ENCODE measurements at places on chromosomes 4 and X.

- DNase-seq = no peak
These were observed 2.1 kb downstream of the GSTCD start for GRCh38 chr4:105710678-105711077.

- no peak for DNase-seq
These were observed 19.5 kb downstream of the COMMD8 start for GRCh38 chr4:47444031-47444430.

- DNase-seq = peak; percentile 41
These were observed 712 bp downstream of the STX18 start for GRCh38 chr4:4541040-4541631.

DNA sequence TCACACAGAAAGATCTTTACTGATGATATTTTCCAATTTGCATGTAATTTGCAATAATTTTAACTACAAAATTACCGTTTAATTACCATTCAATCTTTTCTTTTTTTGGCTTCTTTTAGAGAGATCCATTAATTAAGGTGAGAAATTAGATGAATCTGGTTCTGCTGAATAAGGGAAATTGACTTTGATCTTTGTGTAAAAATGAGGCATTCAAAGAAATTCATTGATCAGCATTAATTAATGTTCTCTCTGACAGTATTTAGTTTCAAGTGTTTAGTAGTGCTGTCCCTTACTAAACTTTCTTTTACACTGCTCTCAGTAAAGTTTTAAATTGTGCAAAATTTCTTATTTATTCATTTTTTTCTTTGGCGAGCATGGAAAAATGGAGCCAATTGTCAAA lies 97.2 kb upstream of the KCTD8 start:
- DNase-seq = no peak

GRCh38 chr4:145179281-145179860 lies 1.0 kb downstream of the OTUD4 start:
- peak; percentile 54 for DNase-seq

DNA sequence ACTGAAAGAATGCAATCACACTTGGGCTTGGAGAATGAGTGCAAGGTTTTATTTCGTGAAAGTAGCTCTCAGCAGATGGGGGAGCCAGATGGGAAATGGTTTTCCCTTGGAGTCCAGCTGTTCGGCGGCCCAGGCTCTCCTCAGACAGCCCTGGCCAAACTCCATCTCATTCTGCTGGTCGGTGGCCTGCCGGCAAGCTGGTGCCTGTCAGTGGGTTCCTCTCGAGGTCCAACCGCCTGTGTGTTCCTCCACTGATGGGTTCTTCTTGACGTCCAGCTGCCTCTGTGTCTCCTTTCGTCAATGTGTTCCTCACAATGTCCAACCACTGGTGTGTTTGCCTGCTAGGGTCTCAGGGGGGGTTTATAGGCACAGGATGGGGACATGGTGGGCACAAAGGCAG lies 80.3 kb downstream of the POU3F4 start:
- DNase-seq = no peak

DNA sequence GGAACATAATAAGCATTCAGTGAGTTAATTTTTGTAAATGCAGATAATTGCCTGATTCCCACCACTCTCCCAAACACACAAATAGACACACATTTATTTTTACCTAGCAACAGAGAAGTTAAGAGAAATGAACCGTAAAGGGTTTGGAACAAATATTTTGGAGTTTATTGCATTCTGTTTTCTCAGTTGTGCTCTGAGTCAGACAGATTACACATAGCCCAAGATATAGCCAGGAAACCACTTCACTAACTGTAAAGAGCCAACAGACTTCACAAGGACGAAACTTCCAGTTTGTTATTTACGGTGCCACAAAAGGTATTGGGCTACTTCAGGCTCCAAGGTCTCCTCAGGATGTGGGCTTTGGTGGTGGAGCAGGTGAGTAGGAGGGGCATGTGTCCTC lies 217.0 kb downstream of the BMPR1B start:
- peak; percentile 37 for DNase-seq

GRCh38 chr4:66367043-66367660 lies 696.9 kb upstream of the EPHA5 start:
- DNase-seq = no peak

GRCh38 chr4:95020521-95020920 lies 262.8 kb downstream of the BMPR1B start:
- no peak for DNase-seq

DNA sequence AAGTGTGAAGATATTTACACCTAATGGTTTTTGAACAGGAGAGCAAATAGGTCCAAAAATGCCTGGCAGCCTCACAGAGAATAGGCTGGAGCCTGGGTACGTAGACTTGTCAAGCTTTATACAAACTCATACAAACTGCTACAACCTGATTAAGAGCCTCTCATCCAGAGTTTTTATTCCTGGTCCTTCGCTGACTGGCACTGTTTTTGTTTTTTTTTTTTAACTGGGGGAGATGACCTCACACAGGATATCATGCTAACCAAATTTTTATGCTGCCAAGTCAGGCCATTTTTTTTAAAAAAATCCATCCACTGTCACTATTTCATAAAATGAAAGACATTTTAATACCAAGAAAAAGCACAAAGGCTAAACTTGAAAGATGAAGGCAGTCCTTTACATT lies 1.9 kb downstream of the FAM114A1 start:
- no peak for DNase-seq

GRCh38 chr4:182937268-182938204 lies 20.4 kb upstream of the DCTD start:
- no peak for DNase-seq
